Activated gamma-delta T cell (primary cell): ENCODE measurements at places on chromosomes 3 and 15.

DNA sequence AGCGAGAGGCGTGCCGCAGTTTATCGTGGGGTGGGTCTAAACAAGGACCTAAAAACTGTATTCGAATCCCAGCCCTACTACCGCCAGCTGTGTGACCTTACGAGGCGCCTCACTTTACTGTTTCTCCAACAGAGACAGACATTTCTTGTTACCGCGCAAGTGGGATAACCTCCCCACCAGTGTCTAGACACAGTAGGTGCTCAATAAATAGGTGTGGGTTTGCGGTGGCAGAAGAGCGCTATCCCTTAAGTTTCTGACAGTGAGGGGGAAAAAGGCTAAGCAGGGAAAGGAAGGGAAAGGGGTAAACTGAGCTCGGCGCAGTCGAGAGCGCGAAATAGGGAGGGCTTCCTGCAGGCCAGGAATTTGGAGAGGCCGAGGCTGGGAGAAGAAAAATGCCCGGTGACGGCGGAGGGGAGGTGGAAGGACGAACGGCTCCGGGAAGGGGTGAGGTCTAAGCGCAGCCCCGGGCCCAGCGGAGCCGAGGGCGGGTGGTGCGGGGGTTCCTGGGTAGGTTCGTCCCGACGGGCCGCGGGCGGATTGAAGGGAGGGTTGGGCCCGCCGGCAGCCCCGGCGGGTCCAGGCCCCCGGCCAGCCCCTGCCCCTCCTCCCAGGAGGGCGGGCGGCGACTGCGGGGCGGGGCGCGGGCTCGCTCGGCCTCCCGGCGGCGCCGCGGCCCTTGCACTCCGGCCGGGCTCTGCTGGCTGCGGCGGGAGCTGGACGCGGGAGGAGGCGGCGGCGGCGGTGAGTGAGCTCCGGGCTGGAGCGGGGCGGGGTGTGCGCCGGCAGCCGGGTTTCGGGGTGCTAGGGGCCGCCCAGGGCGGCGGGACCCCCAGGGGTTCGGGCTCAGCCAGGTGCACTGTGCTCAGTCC, at the start of gene CGNL1:
TSS of gene CGNL1 (plus strand) at position 679 of the 869 bp plus-strand sequence. CDS start 61,495 bp downstream, outside the sequence.
- DNase-seq = no peak

- DNase-seq = no peak
Measured at GRCh38 chr3:186997473-186997939, 67.2 kb downstream of the ST6GAL1 start.

- DNase-seq = no peak
Measured at GRCh38 chr3:47455806-47456452, 19.8 kb downstream of the SCAP start.

DNA sequence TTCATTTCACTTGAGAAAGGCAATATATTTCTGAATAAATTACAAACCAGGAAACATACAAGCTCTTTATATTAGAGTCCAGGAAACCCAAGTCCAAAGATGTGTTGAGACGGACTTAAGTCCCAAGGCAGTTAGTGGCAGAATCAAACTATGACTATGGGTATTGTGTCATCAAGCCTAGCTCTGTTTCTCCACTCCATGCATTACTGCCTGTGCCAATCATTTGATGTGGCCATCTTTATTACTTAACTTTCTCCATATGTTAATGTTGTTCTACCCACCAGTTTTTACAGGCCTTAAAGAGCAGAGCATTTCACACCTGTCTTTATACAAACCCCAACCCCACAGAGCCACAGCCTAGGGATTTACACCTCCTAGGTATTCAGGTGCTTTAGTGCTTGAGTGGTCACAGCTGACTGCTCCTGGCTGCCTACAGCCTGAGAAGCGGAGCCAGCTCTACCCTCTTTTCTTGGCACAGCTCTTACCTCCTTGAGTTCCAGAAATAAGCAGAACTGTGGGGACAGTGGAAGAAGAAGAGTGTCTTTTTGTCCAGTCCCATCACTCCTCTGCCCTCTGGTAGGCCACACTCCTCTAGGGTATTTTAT, 92.1 kb downstream of the DTWD1 start:
- no peak for DNase-seq

DNA sequence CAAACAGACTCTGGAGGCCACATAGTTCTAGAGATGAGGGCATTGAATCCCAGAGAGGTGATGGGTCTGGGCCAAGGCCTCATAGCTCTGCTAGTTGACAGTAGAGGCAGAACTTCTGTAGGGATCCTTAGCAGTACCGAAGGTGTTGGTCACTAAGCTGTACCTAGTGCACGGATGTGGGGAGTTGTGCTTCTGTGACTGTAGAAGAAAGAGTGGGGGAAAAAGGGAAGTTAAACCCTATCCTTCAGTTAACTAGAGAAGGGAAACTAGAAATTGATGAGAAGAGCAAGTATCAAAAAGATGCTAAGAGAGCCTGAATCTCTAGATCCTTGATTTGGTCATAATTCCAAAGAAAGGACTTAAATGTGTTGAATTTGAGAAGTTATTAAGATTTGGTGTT, 186.7 kb downstream of the NFKBIZ start:
- DNase-seq = no peak

DNA sequence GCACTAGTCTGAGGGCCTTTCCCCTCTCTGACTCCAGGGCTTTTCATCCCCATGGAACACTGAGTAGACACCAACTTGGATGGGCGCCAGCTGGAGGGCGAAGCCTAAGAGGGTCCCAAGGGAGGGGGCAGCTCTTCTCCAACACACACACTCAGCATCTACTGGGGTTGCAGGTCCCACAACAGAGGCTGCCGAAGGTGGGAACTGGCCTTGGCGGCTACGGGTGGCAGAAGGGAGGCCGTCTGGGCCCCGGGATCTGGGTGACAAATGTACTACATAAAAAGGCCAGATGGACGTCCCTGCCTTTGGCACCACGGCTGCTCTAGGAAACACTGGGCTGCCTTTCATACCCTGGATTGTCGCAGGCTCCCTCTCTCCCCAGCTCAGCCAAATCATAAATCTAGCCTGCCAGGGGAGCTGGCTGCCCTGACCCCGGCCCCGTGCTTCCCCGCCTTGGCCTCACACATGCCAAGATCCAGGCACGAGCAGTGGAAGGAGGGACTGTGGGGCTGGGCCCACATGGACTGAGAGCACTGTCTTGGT, 31.5 kb downstream of the SEMA5B start:
- DNase-seq = no peak

DNA sequence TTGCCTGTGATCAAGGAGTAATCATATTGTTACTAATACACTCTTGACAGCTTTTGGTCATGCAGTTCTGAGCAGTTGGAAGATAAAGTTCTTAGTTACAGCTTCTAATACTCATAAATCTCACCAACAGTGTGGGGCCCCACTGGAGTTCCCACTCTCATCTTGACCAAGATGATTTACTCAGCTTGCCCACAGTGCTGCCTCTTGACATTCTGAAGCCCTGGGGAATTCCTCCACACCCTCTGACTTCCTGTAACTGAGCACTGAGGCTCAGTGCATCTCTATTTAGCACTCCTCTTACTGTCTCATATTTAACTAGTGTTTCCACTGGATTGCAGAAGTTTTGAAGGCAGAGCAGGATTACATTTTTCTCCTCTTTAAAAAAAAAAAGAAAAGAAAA, 1.9 kb upstream of the ARL6IP5 start:
- DNase-seq = no peak

- no peak for DNase-seq
Measured at GRCh38 chr3:3560591-3561311, 238.5 kb upstream of the LRRN1 start.

- no peak for DNase-seq
Measured at GRCh38 chr15:61943992-61944391, 116.3 kb downstream of the VPS13C start.

DNA sequence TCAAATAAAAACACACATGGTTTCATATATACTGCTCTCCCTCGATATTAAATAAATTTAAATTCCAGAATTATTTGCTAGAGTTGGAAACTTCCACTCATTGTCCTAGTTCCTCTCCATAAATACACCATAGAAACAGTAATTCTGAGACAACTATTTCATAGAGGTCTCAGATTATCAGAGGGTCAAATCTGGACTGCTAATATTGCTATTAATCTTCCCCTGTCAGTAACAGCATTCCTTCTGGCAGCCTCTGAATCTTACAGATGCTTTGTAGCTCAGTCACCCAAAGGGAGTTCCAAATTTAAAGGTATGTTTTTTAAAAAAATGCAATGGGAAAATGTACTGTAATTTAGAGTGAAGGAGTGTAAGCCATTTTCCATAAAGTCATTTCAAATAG, 428.8 kb downstream of the PYDC2 start:
- no peak for DNase-seq

GRCh38 chr3:106629215-106629832, 747.9 kb upstream of the CCDC54 start:
- DNase-seq = no peak

DNA sequence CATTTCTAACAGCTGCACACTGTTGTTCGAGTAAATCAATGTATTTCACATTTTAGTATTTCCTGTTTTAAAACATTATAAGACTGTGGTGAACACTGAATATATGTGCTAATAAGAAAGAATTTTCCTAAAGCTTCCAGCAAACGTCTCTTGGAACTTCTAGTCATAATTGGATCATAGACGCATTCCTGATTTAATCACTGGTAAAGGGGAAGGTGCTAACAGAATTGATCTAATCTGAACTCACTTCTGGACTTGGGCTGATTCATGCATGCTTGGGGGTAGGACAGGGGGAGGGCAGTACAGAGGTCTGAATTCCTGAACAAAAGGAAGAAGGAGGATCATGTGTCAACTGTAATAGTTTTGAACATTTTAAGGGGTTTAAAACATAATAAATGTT, 7.3 kb upstream of the LEKR1 start:
- no peak for DNase-seq

DNA sequence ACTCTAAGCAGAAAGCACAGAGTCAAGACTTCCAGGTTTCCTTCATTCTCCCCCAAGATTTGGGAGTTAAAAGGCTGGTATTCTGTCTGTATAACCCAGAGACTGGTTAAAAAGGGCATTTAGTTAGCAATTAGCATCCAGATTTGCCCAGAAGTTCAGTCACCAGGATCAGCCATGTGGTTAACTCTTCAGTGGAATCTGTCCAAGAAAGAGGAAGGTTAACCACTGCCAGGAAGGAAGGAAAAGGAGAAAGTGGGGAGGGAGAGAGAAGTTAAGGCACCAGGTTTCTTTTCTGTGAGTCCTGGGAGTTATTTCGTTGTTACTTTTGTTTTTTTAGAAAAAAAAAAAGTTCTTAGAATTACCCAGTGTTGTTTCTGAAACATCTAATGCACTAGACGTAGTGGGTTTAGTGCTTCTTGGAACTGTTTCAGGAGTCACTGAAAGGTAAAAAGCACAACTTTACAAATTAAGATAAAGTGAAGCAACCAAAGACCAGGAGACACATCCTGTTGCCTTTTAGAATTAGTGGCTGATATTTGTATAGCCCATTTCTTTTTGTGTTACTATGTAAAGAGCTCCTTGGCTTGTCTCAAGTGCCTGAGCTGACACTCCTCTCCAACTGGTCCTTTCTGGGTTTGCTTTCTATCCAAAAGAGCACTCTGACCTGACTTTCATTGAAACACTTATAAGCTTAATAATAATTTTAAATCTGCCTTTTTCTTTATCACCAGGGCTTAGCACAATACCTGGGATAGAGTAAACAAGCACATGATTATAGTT, 128.6 kb downstream of the ABI3BP start:
- no peak for DNase-seq

DNA sequence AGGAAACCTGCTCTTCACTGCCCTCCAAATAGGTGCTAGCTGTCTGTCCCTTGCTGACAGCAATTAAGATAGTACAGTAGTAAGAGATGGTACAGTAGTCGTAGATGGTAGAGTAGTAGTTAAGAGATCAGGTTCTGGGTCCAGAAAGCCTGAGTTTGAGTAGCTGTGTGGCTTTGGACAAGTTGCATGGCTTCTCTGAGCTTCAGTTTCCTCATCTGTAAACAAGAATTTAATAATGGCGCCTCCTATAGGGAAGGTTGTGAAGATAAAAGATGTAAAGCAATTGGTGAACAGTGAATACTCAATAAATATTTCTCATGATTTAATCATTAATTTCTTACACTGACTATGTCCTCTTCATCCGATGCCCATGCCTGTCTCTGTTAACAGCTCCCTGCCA, 86.9 kb upstream of the BCL6 start:
- no peak for DNase-seq

DNA sequence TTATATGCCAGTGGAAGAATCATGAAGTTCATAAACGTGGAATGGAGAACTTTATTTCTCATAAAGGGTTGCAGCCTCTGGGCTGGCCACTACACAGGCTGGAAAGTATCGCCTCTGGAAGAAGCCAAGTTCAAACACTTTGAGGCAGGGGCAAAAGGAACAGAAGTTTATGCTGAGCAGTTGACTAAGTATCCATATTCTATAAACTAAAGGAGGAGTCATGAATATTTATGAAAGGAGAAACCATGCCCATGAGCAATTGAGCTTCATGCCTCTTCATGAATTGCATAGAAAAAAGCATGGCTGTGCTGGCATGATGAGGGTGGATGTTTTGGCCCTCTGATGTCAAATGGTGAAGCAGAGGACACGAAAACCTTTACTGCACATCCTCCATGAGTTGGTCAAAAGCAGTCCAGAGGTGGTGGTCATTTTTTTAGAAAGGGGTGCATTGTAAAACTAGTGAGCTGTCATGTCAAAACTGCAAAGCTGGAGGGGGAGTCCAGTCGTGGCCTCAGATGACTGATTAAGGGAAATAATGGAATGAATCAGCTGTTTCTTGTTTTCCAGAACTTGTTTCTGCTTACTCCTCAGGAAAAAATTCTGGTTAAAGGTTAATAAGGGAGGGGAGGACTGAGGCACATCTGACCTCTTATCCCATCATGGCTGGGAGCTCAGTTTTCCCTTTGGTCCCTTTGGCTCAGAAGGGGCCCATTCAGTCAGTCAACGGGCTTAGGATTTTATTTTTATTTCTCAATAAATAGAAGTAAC, 276.7 kb downstream of the CHL1 start:
- DNase-seq = no peak

- no peak for DNase-seq
Measured at GRCh38 chr3:66354001-66354400, 133.2 kb downstream of the SLC25A26 start.

DNA sequence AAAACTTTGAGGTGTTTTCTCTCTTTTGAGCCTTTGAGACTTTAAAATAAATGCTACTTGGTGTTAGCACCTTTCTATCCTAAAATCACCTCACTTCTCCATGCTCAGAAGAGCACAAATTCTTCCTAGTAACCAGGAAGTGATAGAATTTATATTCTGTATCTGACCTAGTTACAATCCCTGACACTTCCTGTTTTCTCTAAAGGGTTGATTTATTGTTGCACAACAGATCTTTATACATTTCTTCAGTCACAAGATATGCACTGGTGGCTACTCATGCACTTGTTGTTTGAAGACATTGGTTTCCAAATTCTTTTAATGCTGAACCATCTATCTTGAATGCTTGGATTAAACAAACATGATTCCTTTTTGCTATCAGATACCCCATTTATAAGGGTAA, 47.2 kb upstream of the CNTN3 start:
- no peak for DNase-seq

DNA sequence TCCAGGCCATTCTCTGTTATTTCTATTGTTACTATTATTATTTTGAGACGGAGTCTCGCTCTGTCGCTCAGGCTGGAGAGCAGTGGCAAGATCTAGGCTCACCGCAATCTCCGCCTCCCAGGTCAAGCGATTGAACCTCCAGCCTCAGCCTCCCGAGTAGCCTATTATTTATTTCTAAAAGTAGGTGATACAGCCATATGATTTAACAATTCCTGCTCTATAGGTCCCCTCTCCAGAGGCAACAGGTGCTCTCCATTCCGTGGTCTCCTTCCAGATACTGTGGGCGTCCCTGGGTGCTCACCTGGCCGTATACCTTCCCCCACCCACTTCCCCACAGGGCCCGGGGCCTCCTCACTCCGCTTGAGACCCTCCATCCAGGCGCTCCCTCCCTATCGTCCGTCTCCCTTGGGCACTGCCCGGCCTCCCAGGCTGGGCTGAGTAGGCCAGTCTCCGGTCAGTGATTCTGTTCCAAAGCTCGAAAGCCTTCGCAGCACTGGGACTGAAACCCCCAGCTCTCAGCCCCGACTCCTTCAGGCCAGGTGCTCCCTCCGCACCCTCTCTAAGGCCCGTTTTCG, 708 bp upstream of the PTPN23 start:
- no peak for DNase-seq
